Psoas muscle (tissue), 8 donors: ENCODE measurements at places on chromosomes 16 and 17. TPM values are rescaled to one million over a fixed set of nuclear protein-coding genes. Genes with fewer than 3 reads are reported as not detected.

Gene CENPV
- 34.8 TPM for total RNA-seq

Gene CSH1
- total RNA-seq, result not detected

Gene KRTAP4-9
- total RNA-seq, result not detected

Gene CAMKK1
- 2.3 TPM for total RNA-seq

Gene EVI2A
- total RNA-seq, result 0.50 TPM

Gene G6PC1
- not detected for total RNA-seq

Gene RTN4RL1
- 0.65 TPM for total RNA-seq

Gene GJD3
- 1.4 TPM for total RNA-seq

- no peaks in the 10 kb centered on the region for H3K4me1 ChIP-seq
These were observed 485.8 kb downstream of the MAF start for GRCh38 chr16:79114759-79115158.

GRCh38 chr17:45578516-45579455 lies 88.3 kb upstream of the PLEKHM1 start:
- peaks cover 31% of the 10 kb centered on the region for H3K4me1 ChIP-seq
- H3K27ac ChIP-seq, result no peak overlapping the region
- H3K27me3 ChIP-seq, result peaks cover 24% of the 10 kb centered on the region
- no peaks in the 10 kb centered on the region for H3K36me3 ChIP-seq

GRCh38 chr16:78906135-78906534 lies 694.4 kb downstream of the MAF start:
- no peak overlapping the region for H3K27ac ChIP-seq
- H3K4me1 ChIP-seq, result no peaks in the 10 kb centered on the region
- H3K36me3 ChIP-seq, result no peaks in the 10 kb centered on the region
- no peak overlapping the region for H3K4me3 ChIP-seq
- H3K27me3 ChIP-seq, result no peaks in the 10 kb centered on the region
- no peak for DNase-seq

DNA sequence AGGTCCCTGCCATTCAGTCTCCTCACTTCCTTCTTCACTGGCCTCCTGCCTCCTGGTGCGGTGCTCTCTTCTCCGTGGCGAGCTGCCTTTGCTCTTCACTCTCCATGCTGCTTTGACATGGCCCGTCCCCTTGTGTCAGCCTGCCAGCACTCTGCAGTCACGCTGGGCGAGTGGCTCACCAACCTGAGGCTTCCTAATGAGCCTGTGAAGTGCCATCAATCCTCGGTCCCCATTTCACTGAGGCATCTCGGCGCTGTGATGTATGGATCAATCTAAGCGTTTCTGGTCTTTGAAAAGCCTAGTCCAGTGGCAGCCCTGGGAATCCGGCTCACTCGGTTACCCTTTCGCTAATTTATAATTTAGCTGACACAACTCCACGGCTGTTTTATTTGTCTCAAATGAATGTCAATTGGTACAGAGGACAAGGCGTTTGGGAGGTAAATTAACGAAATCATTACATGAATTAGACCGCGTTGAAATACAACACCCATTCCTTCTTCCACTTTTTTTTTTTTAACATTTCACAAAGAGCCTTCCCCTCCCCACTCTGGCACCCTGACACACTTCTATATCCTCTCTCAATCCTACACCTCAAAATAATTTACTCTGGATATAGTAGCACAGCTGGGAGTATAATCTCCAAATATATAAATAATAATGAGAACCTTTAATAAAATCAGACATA lies 610.7 kb downstream of the TMEM114 start:
- H3K27ac ChIP-seq, result no peak overlapping the region
- no peak overlapping the region for H3K4me3 ChIP-seq
- H3K4me1 ChIP-seq, result no peaks in the 10 kb centered on the region
- H3K36me3 ChIP-seq, result no peaks in the 10 kb centered on the region

DNA sequence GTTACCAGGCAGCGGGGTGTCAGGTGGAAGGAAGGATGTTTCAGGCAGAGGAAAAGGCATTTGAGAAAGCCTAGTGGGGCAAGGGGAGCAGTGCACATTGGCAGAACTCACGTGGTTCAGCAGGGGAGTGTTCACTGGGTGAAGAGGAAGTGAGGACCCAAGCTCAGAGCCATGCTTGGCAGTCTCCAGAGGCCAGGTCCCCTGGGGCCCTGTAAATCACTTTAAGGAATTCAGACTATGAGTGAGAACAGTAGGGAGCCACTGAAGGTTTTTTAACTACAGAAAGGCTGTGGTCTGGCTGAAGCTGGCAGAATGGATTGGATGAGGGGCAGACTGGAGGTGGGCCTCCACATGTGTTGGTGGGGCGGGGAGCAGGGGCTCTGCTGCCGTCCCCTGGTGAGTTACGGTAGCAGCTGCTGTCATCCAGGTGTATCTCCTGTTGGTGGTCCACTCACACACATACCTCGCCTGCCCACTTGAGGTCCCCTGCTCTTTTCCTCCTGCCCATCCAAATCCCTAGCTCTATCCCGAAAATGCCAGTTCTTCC lies 5.1 kb downstream of the CLEC16A start:
- H3K4me1 ChIP-seq, result peaks cover 44% of the 10 kb centered on the region
- no peak for DNase-seq
- H3K27me3 ChIP-seq, result no peaks in the 10 kb centered on the region
- H3K27ac ChIP-seq, result no peak overlapping the region

GRCh38 chr16:49590166-49590871 lies 216.7 kb downstream of the C16orf78 start:
- H3K4me3 ChIP-seq, result no peak overlapping the region
- H3K4me1 ChIP-seq, result peaks cover 24% of the 10 kb centered on the region
- no peaks in the 10 kb centered on the region for H3K36me3 ChIP-seq

DNA sequence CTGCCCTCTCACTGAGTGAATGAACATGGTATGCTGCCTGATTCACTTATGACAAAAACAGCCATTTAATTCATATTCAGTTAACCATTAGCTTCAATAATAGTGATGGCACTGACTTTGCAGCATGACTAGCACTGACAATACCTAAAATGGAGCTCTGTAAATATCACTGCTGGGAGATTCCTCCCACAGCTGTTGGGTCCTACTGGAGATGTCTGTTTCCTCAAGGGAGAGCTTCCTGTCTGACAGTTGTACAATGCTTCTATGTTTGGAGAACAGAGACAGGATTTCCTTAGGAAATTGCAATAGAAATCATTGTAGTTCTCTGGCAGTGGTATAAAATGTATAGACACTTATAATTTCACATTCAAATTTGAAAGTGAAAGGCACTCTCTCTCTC lies 695.9 kb upstream of the CDH8 start:
- no peaks in the 10 kb centered on the region for H3K36me3 ChIP-seq
- no peak for DNase-seq
- H3K27me3 ChIP-seq, result no peaks in the 10 kb centered on the region

DNA sequence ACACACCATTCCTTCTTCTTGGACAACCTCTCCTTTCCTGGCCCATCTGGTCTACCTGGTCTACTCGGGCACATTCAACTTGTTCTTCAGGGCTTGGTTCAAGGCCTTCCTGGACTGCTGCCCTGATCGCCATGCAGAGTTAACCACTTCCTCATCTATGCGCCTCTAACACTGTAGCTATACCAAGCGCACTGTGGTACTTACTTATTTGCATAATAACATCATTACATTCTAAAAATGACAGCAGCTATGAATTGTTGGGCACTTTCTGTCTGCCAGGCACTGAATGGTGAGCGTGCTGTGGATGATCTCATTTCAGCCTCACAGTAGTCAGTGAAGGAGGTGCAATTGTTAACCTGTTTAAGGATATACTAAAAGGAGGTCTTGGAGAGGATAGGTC lies 66.9 kb upstream of the SDK2 start:
- DNase-seq, result no peak
- no peak overlapping the region for H3K4me3 ChIP-seq
- H3K4me1 ChIP-seq, result no peaks in the 10 kb centered on the region
- no peak overlapping the region for H3K27ac ChIP-seq

GRCh38 chr17:49798182-49798581 lies 9.7 kb downstream of the KAT7 start:
- H3K36me3 ChIP-seq, result no peaks in the 10 kb centered on the region
- H3K27me3 ChIP-seq, result no peaks in the 10 kb centered on the region
- peak overlapping the region; percentile 38 for H3K27ac ChIP-seq
- peaks cover 40% of the 10 kb centered on the region for H3K4me1 ChIP-seq
- DNase-seq, result no peak

DNA sequence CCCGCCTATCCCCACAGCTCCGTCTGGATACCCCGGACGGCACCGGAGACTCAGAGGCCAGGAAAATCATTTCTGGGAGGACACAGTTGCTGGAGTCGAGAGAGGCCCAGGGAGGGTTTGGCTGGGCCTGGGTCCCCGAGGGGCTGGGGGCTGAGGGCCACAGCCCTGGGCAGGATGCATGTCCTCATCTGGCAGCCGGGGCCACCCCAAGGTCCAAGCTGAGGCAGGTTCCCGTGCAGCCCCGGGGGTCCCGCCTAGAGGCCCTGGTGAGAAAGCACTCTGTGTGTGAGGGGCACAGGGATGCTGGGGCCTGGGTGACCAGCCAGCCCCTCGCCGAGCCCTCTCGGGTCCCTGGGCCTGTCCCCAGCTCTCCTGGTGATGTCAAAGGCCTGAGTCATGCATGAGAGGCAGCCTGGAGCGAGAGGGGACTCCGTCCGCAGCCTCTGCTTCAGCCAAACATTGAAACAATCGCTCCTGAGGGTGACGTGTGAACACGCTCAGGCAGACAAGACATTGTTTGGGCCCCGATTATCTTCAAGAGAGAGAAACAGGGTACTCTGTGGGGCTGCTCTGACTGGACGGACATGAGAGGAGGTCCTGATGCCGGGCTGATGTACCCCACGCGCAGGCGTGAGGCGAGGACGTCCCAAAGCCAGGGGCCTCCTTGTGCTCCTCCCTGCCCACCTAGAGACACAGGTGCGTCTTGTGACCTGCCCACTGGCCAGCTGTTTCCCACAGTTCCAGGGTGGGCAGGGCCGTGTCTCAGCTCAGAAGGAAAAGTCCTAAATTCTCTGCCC lies 25.8 kb upstream of the C1QTNF8 start:
- no peak overlapping the region for H3K4me3 ChIP-seq
- H3K4me1 ChIP-seq, result no peaks in the 10 kb centered on the region
- H3K36me3 ChIP-seq, result no peaks in the 10 kb centered on the region
- no peak for DNase-seq

DNA sequence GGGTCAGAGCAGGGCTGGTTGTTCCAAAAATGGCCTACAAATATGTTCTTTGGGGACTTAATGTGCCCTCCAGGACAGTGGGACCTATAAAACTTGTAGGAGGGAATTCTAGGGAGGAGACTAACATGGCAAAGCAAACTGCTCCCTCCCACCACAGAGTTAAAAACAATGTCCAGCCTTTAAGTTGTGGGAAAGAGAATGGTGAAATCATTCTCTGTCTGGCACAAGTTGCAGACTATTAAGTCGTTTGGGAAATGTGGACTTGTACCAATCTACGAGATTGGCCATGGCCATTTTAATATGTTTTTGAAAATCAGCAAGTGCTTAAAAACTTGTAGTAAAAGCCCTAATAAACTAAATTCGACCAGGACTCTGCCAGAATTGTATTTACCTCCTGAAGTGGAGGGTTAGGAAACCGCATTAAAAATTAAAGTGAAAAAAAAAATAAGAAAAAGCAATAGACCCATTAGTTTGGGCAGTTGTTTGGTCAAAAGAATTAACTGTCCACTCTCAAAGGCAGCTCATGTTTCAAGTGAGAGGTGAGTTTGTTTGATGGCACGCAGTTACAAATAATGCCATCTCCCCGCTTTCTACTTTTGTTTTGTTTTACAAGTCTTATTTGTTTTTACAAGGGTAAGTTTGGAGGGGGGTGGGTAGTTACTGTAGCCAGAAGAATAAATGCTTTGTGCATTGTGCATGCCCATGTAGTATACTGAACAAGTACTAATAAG lies 32.4 kb downstream of the ANKFN1 start:
- H3K27ac ChIP-seq, result no peak overlapping the region
- DNase-seq, result no peak
- no peak overlapping the region for H3K4me3 ChIP-seq

- H3K36me3 ChIP-seq, result no peaks in the 10 kb centered on the region
- DNase-seq, result no peak
- no peaks in the 10 kb centered on the region for H3K4me1 ChIP-seq
- H3K27ac ChIP-seq, result no peak overlapping the region
These were observed 8.7 kb downstream of the PDE6G start for GRCh38 chr17:81647640-81648012.

- H3K27ac ChIP-seq, result no peak overlapping the region
These were observed 124.6 kb downstream of the IRX5 start for GRCh38 chr16:55055262-55055661.

DNA sequence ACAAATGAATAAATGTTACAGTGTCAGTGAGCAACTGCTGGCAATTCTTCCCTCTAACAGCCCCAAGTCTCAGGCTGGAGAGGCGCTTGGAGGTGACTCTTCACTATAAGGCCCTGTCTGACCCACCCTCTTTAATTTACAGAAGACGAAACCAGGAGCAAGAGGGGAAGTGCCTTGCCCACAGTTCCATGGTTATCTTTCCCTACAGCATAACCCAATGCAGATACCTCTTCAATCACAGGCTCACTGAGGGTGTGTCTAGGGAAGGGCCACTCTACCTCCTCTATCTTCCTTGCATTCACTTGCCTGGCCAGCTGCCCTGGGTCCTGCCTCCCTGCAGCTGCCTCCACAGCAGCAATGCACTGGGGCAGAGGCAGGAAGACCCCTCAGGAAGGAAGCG lies 9.6 kb upstream of the N4BP1 start:
- no peaks in the 10 kb centered on the region for H3K36me3 ChIP-seq
- no peak overlapping the region for H3K27ac ChIP-seq
- H3K27me3 ChIP-seq, result no peaks in the 10 kb centered on the region
- no peak overlapping the region for H3K4me3 ChIP-seq

DNA sequence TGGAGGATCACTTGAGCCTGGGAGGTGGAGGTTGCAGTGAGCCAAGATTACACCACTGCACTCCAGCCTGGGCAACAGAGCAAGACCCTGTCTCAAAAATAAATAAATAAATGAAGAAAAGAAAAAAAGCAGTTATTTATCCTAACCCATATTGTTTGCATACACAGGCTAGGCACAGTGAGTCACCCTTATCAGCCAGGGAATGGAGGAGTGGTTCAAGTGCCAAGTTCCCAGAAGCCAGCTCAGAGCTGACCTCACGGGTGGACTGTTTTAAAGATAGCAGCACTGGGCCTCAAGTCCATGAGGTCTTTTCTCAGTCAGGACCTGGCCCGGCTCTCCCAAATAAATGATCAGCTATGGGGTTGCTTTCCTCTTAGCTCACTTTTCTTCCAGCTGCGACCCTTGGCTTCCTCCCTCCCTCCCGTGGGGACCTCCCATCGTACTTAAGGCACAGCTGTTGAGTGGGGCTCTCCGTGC lies 22.6 kb upstream of the MGAT5B start:
- peaks cover 7% of the 10 kb centered on the region for H3K27me3 ChIP-seq
- no peak overlapping the region for H3K27ac ChIP-seq
- H3K4me1 ChIP-seq, result no peaks in the 10 kb centered on the region
- H3K36me3 ChIP-seq, result no peaks in the 10 kb centered on the region

- H3K4me1 ChIP-seq, result no peaks in the 10 kb centered on the region
- H3K27ac ChIP-seq, result no peak overlapping the region
- no peak overlapping the region for H3K4me3 ChIP-seq
- no peaks in the 10 kb centered on the region for H3K36me3 ChIP-seq
- H3K27me3 ChIP-seq, result peaks cover 1% of the 10 kb centered on the region
These were observed 81.5 kb upstream of the MED9 start for GRCh38 chr17:17395246-17395802.

DNA sequence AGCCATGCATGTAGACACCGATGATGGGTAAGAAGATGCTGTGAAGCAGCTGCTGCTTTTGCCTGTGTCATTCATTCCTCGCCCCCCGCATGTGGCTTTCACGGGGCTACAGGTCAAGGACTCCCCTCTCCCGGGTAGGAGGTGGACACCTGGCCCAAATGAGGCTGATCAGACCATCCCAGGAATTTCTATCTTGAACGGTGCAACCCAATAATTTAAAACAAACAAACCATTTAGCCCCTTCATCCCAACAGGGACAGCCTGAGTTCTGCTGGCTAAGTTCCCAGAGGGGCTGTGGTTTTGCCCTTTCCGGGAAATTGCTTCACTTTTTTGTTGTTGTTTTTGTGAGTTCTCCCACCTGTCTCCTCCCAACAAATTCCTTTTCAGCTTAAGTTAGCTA lies 137.7 kb upstream of the CDH5 start:
- no peaks in the 10 kb centered on the region for H3K27me3 ChIP-seq
- no peaks in the 10 kb centered on the region for H3K4me1 ChIP-seq
- H3K36me3 ChIP-seq, result no peaks in the 10 kb centered on the region
- H3K27ac ChIP-seq, result no peak overlapping the region
- no peak for DNase-seq
